ENCODE measurements at places on chromosomes 2 and 18.

DNA sequence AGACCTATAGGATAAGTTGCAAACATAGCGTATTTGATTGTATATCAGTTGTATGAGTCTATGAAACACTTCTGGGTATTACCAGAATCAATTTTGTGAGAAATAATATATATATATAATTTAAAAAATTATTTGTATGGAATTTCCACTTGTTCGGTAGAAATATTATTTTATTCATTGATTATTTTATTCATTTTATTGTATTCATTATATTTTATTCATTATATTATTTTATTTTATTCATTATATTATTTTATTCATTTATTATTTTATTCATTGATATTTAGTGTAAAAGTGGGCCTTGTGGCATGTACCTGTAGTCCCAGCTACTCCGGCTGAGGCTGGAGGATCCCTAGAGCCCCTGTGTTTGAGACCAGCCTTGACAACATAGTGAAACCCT lies 268.9 kb downstream of the ZNF407 start:
- no peak for DNase-seq

DNA sequence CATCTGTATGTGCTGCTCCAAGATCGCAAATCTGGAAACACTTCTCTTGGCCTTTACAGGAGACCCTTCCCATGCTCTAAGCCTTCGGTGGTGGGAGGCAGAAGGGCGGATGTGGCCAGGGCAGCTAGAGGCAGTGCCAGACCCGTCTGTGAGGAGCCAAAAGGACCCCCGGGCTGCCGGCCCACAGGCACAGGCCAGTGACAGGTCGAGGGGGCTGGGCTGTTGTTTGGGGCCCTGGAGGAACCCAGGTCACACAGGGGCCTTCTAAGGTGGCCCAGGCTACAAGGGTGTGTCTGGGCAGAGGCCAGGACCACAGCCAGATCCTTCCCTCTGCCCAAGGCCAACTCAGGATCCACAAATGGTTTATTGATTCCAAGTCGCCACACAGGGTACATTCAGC lies 49.4 kb downstream of the SLC66A2 start:
- no peak for DNase-seq

DNA sequence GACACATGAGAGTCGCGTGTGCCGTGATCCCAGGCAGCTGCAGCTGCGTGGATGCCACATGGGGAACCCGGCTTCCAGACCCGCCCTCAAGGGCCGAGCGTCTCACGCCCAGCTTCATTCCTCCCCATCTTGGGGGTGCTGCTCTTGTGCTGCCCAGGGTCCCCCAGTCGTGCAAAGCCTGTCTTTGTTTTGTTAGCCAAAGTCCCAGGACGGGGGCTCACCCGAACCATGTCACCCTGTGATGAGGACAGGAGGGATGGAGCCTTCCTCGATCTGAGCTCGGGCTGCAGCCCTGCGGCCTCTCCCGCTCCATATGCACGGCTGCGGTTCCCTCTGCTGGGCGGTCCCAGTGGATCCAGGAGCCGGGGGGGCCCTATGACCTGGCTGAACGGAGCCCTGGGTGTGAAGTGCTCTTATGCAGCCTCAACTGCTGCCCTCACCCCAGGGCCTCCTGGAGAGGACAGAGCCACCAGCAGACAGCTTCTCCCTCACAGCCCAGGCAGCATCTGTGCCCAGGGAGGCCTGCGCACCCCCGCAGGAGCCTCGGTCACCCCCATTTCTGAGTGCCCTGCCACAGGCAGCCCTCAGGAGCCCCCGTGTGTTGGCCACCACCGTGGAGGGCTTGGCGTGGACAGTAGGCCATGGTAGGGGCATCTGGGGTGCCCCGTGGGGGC lies 99.0 kb upstream of the CTDP1 start:
- DNase-seq = no peak

GRCh38 chr18:8933714-8934284 lies 168.7 kb upstream of the NDUFV2 start:
- DNase-seq = no peak

DNA sequence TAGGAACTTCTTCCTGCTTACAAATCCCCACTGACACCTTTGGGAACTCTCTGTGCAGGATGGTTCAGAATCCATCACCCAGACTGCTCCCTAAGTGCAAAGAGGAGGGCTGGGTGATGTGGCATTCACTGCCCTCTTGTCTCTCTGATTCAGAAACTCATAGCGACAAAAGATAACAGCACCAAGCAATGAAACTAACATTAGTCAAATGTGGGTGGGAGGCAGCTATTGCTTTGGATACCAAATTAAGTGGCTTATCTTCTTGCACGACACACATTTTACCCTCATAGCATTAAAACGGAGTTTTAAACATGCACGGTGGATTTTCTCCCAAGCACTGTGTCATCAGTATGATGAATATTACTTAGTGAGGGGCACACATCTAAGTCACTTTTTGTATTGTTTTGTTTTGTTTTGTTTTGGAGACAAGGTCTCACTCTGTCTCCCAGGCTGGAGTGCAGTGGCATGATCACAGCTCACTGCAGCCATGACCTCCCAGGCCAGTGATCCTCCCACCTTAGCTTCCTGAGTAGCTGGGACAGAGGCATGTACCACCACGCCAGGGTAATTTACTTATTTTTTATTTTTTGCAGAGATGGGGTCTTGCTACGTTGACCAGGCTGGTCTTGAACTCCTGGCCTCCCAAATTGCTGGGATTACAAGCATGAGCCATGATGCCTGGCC lies 40.9 kb upstream of the NEB start:
- no peak for DNase-seq

- DNase-seq = no peak
Observed at GRCh38 chr2:26772064-26773001, 8.2 kb downstream of the SLC35F6 start.

GRCh38 chr2:43223521-43224001 lies 2.8 kb downstream of the ZFP36L2 start:
- DNase-seq = no peak
